ENCODE measurements at places on chromosomes 5 and 9. TPM values are rescaled to one million over a fixed set of nuclear protein-coding genes. Genes with fewer than 3 reads are reported as not detected.

SARDH gene
- total RNA-seq: 7.3 TPM

DNA sequence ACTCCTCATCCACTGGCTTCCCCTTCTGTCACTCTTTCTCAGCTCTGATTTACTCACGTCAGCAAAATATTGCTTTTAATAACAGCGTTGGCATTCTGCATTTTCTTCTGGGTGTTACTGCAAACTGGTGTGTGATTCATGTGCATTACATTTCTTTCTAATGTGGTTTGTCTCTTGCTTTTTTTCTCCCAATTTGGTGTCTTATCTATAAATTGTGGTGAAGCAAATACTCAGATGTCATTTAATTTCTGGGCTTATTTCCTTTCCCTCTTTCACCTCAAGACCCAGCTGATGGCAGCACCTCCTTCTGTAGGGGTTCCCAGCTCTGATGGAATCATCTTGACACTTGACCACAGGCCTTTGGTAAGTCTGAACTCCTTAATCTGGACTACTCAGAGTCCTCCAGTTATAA, 180.7 kb upstream of the ZNF618 start:
- no peak overlapping the region for H3K4me3 ChIP-seq
- H3K36me3 ChIP-seq: no peaks in the 10 kb centered on the region
- no peaks in the 10 kb centered on the region for H3K4me1 ChIP-seq
- no peak overlapping the region for H3K27ac ChIP-seq
- DNase-seq: no peak

ENTPD8 gene
- 0.48 TPM for total RNA-seq

DNA sequence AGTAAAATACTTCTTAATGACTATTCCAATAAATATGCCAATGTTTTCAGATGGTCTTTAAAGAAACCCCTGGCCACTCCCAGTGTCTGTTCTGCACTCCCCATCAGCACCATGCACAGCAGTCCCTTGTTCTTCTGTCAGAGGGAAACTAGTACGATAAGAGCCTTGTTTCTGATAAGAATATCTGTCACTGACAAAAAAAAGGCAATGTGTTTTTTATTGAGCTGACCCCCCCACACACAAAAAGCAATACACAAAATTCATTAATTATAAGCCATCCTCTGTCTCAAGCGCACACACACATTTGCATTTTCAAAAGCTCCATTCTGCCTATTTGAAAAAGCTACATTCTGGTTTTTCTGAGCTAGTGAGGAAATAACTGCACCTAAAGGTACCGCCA, 119.1 kb downstream of the ENC1 start:
- H3K36me3 ChIP-seq: no peaks in the 10 kb centered on the region
- DNase-seq: no peak
- no peaks in the 10 kb centered on the region for H3K4me1 ChIP-seq
- no peak overlapping the region for H3K27ac ChIP-seq
- H3K4me3 ChIP-seq: no peak overlapping the region
- H3K27me3 ChIP-seq: no peaks in the 10 kb centered on the region

LMBRD2 gene
- 3.9 TPM for total RNA-seq

GRCh38 chr5:76111477-76112174, 28.4 kb downstream of the SV2C start:
- no peaks in the 10 kb centered on the region for H3K36me3 ChIP-seq
- peaks cover 8% of the 10 kb centered on the region for H3K4me1 ChIP-seq
- no peak overlapping the region for H3K4me3 ChIP-seq
- no peak for DNase-seq

DNA sequence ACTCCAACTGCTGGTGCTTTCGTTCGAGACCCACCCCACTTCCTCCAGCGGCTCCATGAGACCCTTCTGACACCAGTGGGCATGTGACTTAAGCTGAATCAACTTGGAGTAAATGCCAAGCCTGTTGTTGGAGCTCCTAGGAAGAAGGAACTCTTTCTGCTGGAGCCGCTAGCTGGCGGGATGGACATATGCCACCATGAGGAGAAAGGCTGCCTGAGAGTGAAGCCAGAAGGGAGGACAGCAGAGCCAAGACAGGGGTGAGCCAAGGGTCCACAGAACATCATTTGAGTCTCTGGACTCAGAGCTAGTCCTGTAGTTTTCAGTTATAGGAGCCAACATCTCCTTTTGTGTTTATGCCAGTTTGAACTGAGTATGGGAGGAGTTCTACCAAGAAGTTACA, 35.9 kb downstream of the ANXA6 start:
- H3K4me1 ChIP-seq: peaks cover 3% of the 10 kb centered on the region
- no peak overlapping the region for H3K27ac ChIP-seq
- no peak overlapping the region for H3K4me3 ChIP-seq
- H3K36me3 ChIP-seq: peaks cover 8% of the 10 kb centered on the region

DNA sequence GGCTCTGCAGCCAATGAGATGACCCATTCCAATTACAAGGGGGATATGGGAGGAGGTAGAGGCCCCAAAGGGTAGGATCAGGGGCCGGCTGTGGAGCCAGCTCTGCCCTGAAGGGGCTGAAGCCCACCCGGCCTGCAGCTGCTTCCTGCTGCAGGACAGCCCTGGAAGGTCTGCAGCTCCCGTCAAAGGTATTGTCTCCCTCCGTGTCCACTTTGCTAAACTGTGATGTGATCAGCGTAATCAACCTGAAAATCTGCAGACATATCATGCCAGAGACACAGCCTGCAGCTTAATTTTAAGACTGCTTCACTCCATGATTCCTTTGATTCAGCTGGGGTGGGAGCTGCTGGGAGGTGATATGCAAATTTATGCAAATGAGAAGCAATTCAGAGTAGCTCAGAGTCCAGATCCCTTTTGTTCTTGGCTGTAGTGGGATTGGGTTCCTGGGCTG, 90.7 kb downstream of the GADD45G start:
- H3K36me3 ChIP-seq: no peaks in the 10 kb centered on the region
- H3K27ac ChIP-seq: no peak overlapping the region
- peaks cover 15% of the 10 kb centered on the region for H3K4me1 ChIP-seq
- H3K4me3 ChIP-seq: peak overlapping the region; percentile 9
